Stimulated activated CD8-positive, alpha-beta memory T cell treated with anti-CD3 and anti-CD28 coated beads, Interleukin-4, amount 100 ng/mL, for 24 hours (primary cell): ENCODE measurements at places on chromosomes 4 and X.

GRCh38 chr4:124060261-124060918 lies 652.1 kb downstream of the ANKRD50 start:
- DNase-seq = no peak

DNA sequence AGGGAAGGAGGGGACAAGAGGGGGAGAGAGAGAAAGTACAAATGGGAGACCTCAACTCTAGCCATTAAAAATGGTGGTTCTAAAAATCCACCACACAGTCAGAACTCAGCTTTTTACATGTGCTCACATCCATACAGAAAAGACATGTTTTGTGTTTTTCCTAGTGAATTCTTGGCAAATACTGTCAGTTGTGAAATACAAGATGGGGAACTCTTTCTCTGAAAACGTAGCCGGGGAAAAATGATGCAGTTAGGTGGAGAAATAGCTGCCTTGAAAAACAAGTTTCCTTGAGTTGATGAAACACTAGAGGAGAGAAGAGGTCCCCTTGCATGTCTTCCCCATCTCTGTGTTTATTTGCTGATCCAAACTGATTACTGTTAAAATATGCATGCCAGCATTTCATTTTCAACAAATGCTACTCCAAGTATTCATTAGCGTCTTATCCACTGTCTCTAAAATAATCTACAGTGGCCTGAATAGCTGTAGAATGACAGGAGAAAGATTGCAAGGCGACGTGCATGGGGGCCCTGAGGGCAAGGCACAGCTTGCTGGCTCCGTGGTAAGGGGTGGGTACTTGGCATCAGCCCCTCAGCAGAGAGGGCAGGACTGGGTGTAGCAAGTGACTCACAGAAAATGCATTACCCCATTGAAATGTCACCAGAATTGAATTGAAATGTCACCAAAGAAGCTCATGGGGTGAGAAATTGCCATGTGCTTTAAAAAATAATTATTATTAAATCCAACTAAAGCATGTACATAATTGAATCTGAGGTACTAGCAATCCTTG lies 48.1 kb upstream of the TBL1X start:
- no peak for DNase-seq

DNA sequence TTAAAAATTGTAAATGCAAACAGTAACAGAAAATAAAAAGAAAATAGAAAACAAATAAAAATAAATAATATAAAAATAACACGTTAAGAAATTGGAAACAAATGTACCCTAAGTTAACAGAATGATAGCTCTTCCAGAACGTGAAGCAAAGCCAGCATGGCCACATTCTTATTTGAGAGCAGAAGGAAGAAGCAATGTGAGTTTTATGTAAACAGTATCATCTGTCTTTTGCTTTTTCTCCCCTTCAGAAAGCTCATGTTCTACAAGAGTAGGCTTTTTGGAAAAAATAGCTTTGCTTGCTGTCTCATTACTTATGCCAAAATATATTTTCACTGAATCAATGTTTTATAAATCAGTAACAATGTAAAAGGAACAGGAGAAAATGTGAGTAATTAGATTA lies 18.7 kb downstream of the NPY2R start:
- DNase-seq = no peak

DNA sequence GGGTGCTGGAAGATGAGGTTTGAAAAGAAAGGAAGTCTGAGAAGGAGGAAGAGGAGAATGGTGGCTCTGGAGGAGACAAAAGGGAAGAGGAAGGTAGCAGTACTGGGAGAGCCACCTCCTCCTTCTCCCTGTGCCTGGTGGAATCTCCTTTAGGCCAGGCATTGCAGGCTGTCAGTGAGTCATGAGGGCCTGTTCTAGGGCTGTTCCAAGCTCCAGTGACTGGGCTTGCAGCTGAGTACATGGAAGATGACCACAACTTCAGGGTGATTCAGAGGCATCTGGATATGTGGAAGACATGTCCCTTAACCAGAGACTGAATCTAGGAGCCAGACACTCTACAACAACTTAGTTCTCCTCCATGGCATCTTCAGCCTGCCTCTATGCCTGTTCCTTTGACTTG lies 107.8 kb downstream of the EFNB1 start:
- no peak for DNase-seq

- DNase-seq = no peak
Measured at GRCh38 chrX:421646-422391, 35.1 kb upstream of the PPP2R3B start.

- no peak for DNase-seq
Measured at GRCh38 chr4:7343081-7343655, 91.6 kb downstream of the PSAPL1 start.

DNA sequence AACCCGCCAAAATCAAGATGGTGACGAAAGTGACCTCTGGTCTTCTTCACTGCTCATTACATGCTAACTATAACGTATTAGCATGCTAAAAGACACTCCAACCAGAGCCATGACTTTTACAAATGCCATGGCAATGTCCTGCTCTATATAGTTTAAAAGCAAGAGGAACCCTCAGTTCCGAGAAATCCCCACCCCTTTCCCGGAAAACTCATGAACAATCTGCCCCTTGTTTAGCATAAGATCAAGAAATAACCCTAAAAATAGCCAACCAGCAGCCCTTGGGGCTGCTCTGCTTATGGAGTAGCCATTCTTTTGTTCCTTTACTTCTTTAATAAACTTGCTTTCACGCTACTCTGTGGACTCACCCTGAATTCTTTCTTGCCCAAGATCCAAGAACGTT lies 463.5 kb upstream of the FAM241A start:
- no peak for DNase-seq

DNA sequence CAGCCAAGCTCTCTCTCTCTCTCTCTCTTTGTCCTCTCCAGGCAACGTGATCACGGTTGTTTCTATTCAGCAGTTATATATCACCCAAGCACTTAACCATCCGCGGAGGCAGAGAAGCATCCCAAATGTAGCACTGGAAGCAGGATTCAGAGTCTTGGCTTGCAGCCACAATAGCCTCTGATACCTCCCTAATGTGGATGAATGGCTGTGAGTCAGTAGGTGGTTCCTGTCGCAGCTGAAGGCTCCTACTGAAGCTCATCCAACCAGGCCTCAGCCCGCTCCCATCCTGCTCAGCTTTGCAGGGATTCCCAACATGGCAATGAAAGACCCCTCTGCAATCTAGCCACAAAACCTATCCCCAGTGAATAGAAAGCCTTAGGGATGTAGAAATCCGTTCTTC lies 5.1 kb downstream of the HS6ST2 start:
- DNase-seq = no peak

DNA sequence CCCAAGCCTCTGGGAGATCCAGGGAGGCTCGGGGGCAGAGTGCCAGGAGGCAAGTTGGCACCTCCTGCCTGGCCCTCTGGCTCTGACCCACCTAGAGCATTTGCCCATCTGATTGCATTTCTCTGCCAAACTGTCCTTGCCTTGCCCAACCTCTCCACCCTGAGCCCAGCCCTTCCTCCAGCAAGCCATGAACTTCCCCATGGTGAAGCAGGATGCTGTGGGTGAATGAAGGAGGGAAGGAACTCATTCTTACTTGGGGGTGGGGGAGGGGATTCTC lies 9.3 kb upstream of the CNGA2 start:
- DNase-seq = no peak

GRCh38 chrX:2766906-2767305 lies 15.1 kb downstream of the XG start:
- DNase-seq = no peak

DNA sequence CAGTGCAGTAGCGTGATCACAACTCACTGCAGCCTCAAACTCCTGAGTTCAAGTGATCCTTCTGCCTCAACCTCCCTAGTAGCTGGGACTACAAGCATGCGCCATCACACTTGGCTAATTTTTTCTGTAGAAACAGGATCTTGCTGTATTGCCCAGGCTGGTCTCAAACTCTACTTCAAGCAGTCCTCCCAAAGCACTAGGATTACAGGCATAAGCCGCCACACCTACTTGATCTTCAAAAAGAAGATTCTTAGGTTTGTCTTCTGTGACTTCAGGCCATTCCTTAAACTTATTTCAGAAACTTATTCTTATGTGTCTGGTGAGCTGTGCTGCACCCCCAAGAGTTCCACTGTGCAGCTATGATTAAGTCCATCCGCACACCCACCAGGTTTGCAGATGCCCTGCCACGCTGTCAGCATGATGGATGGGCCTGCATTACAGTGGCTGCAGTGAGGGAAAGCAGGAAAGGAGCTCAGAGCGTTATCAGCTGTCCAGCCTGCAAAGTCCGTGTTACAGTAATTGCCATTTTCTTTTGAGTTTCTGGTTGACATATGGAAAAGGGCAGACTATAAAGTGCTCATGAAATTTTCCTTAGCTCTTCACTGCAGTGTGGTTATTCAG lies 146.6 kb downstream of the AASDH start:
- no peak for DNase-seq

DNA sequence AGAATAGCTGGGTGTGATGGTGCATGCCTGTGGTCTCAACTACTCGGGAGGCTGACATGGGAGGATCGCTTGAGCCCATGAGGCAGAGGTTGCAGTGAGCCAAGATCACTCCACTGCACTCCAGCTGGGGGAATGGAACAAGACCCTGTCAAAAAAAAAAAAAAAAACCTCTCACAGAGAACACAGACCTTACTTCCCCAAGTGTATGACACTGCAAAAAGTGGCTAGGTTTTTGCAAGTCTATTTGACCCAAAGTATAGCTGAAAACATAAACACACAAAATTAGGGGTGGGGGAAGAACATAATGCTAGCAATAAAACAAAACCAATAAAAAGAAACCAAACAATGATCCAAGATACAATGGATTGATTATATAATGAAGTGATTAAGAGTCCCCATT lies 6.7 kb downstream of the LAMP2 start:
- DNase-seq = no peak

DNA sequence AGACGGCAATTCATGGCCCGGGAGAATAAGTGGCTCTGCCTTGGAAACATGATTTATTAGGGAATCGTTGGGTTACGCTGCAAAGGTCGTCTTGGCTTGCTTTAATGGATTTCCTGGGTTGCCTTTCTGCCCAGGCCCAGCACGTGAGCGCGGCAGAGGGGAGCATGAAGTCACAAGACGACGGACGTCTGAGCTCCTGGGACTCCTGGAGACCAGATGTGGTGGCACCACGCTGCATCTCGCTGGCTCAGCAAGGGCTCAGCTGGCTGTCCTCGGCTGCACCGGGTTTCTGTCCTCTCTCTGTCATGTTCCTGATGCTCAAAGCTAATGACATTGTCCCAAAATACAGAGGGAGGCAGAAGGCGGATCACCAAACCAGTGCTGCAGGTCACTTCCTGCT lies 61.2 kb downstream of the C4orf50 start:
- no peak for DNase-seq

GRCh38 chrX:13938051-13938828 lies 91.5 kb downstream of the GEMIN8 start:
- no peak for DNase-seq

DNA sequence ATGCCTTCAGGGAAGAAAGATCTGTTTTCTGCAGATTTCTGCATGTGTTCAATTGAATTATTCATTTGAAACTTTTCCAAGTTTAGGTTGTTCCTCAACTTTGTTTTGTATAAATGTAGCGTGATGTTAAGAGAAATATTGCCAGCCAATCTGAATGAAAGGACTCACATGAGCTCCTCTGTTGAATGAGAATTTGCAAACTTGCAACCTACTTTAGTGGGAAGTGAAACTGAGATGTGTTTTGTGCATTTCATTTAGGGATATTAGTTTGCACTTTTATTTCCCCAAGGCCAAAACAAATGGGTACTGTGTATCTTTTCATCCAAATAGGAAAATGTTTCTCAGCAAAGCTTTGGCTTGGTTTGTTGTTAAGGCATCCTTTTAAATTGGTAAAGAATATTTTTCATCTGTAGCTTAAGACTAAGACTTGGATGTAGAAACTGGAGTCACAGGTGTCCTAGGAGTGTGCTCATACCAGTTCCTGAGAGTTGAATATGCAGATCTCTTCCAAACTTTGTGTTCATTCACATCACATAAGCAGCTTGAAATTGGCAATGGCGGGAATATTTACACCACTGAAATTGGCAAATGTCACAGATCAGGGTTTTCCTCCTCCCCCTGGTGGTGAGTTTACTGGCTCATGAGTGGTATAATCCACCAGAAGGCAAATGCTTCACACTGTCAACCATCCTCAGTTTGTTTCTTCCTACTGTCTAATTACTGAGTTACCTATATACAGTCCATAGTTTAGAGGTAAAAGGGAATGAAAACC lies 193.6 kb upstream of the BANK1 start:
- no peak for DNase-seq

DNA sequence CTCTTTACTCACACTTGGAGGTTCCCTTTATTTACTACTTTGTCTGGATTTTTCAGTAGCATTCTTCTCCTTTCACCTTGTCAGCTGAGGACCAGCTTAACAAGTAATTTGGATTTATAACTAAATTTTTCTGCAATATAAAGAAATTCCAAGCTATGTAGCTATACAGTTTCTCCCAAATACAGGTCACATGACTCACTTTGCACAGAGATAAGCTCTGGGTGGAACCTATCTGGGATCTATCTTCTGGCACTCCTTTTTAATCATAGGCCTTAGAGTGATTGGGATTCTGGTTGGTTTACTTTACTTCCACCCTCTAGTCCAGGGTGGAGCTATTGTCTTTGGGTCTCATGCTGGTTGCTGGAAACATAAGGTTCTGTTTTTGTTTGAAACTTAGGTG lies 34.9 kb upstream of the STK26 start:
- DNase-seq = no peak

GRCh38 chr4:153788051-153788412 lies 851 bp downstream of the SFRP2 start:
- DNase-seq = no peak

- DNase-seq = no peak
Measured at GRCh38 chr4:185016946-185017758, 1.1 kb upstream of the HELT start.
